Keratinocyte (primary cell): ENCODE measurements at places on chromosomes 7 and 10. TPM values are rescaled to one million over a fixed set of nuclear protein-coding genes. Genes with fewer than 3 reads are reported as not detected.

The SLC39A12 gene
- polyA plus RNA-seq: 0.03 to 0.13 TPM (median 0.07 TPM) in 3 replicates

GRCh38 chr7:80496586-80496985, 15.3 kb downstream of the GNAT3 start:
- no peak overlapping the region for H3K4me3 ChIP-seq
- H3K27me3 ChIP-seq: no peaks in the 10 kb centered on the region
- no peak for DNase-seq
- peaks cover 25% of the 10 kb centered on the region for H3K4me1 ChIP-seq

- DNase-seq: no peak
- no peaks in the 10 kb centered on the region for H3K4me1 ChIP-seq
- no peaks in the 10 kb centered on the region for H3K27me3 ChIP-seq
- no peaks in the 10 kb centered on the region for H3K36me3 ChIP-seq
Measured at GRCh38 chr7:37495574-37496184, 47.0 kb upstream of the ELMO1 start.

DNA sequence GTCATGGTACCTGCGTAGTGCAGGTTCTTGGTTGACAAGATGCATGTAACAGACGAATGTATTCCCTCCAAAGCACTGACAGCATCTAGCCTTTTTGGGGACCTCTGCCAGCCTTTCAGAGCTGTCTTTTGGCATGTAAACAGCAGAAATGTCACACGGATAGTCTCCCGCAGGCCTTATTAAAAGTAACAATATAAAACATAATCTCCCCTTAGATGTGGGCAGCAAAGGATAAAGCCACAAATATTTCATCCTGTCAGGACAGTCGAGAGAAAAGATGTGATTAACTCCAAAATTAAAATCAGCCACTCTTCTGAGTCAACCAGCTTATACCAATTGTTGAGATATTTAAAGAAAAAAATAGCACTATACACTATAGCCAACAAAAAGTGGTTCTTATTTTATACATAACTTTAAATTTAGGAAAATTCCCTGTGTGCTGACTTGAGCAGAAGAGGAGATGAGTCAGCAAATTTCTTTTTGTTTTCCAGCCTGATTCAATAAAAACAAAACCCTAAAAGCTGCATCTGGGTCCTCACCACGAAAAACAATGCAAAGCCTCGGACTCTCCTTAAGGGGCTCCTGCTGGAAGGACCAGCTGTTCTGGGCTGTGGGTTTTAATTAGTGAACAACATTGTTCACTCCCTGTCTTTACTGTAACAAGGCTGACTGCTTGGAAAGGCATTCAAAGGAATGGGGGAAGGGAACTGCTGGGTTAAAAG, 240.2 kb downstream of the ADAM12 start:
- H3K4me1 ChIP-seq: peaks cover 3% of the 10 kb centered on the region
- no peaks in the 10 kb centered on the region for H3K27me3 ChIP-seq
- DNase-seq: no peak
- H3K27ac ChIP-seq: no peak overlapping the region

The CDK14 gene
- polyA plus RNA-seq: 3.5 to 4.0 TPM (median 3.7 TPM) in 3 replicates

- H3K4me3 ChIP-seq: no peak overlapping the region
- no peaks in the 10 kb centered on the region for H3K36me3 ChIP-seq
- DNase-seq: no peak
- H3K4me1 ChIP-seq: no peaks in the 10 kb centered on the region
- no peak overlapping the region for H3K27ac ChIP-seq
Measured at GRCh38 chr7:69517985-69518704, 80.1 kb upstream of the AUTS2 start.

The NYAP1 gene
- polyA plus RNA-seq: 0.16 to 0.48 TPM (median 0.16 TPM) in 3 replicates
